ENCODE measurements at places on chromosomes 5 and 9.
A peak's percentile ranks its signal among the peaks of the same experiment; 100 is the strongest.

GRCh38 chr5:33465120-33465519 is 24.4 kb downstream of the TARS1 start:
- no peak for DNase-seq

GRCh38 chr9:75023846-75024245 is 4.2 kb downstream of the CARNMT1 start:
- DNase-seq = no peak

DNA sequence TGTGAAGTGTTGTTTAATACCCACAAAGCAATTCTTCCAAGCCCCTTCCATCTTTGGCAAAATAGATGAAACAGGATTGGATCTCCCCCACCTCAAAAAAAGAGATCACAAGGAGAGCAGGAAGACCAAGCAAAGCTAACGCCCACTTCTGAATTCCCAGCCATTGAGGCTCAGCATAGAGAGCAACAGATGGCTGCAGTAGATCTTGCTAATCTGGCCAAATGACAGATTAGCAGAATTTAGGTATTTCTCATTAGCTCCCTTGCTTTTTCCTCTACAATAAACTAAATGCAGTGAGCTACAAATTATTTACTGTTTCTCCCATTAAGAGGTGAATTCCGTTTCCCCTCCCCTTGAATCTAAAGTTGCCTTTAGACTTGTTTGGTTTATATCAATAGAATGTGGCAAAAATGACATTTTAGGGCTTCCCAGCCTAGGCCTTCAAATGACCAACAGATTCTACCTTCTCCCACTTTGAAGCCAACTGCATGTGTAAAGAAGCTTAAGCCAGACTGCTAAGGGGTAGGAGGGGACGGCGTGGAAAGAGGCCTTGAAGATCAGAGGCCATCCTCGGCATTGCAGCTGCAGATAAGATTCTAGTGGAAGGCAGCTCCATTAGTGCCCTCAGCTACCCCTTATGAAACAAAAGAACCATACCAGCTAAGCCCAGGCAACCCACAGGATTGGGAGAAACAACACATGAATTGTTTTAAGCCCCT is 56.8 kb upstream of the CPEB4 start:
- no peak for DNase-seq

DNA sequence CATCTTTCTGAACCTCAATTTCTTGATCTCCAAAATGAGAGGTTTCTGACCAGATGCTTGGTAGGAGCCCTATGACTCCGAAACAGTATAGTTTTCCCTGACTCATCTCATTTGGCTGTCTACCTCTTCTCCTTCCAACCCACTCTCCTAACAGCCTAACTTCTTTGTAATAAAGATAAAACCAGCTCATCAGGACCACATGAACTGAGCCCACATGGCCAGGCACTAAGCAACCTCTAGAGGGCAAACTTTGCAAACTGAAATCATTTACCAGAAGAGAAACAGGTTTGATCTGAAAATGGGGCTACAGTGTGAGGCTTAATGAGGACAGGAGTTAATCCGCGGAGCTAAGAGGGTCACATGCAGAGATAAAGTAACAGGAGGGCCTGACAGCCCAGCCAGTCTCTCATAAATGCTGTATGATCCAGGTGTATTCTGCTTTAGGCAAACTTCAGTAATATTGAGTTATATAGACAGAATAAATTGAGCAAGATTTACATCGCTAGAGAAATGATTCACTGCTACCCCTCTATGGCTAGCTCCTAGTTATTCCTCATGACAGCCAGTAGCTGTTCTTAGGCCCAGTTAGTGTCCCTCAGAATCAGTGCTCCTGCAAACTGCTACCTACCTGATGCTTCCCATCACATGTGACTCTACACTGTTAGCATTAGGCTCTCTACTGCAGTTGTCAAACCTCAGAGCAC is 64.6 kb downstream of the ABCA1 start:
- no peak for DNase-seq

GRCh38 chr5:16980983-16981382 is 44.9 kb upstream of the MYO10 start:
- no peak for DNase-seq

- DNase-seq = no peak
Observed at GRCh38 chr9:114472765-114473446, 32.4 kb downstream of the WHRN start.

GRCh38 chr9:14111696-14112095 is 202.2 kb downstream of the NFIB start:
- no peak for DNase-seq

DNA sequence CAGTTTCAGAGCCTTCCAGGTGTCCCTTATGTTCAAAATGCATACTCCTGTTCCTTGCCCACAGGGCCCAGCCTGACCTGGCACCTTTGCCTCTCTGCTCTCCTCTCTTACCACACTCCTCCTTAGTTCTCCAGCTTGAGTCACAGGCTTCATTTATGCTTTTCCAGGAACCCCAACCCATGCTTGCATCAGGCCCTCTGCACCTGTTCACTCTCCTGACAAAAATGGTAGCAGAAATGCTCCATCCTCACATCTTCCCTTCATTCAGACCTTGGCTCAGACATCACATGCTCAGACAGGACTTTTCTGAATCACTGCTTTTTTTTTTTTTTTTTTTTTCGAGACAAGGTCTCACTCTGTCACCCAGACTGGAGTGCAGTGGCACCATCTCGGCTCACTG is 15.1 kb upstream of the RNF145 start:
- no peak for DNase-seq

- DNase-seq = no peak
Observed at GRCh38 chr5:106408570-106408969, 1262.2 kb downstream of the EFNA5 start.

DNA sequence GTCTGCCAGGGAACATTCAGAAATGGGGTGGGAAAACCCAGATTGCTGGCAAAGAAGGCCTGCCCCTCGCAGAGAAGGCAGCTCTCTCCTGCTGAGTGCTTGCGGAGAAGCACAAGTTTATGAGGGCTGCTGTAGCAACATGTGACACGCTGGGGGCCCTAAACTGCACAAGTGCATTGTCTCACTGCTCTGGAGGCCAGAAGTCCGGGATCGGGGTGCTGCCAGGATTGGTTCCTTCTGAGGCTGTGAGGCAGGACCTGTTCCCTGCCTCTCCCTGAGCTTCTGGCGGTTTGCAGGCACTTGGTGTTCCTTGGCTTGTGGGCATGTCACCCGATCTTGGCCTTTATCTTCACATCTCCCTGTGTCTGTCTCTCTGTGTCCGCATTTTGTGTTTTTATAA is 75.6 kb upstream of the NEURL1B start:
- no peak for DNase-seq

DNA sequence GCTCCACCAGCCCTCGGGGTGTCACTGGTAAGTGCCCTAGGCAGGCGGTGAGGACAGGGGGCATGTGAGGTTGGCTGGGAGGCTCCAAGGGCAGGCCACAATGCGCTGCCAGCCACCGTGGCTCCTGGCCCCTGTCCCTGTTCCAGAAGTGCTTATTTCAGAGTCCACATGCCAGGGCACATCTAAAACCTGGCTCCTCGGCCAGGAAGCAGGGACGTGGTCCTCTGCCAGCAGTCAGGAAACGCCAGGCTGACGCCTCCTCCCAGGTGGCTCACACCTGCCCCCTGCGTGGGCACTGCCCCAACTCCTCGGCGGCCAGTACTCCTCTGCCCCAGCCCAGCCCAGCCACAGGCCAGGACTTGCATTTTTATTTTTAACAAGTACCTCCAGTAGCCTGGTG is 68.5 kb downstream of the SECISBP2 start:
- DNase-seq = no peak

DNA sequence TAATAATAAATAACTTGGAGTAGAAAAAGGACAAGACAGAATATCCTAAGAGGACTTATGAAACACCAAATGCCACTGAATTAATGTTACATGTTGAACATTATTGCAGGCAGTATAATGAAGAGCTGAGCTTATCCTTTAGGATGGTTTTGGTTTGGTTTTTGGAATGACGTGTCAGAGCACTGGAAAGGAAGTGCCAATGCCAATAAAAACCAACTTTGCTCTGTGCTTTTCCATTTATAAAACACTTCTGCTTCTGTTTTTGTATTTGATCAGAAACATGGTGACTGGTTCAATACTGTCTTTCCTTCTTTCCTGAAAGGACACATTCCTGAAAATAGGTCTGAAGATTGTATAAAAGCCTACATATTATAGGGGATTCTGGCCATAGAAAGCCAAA is 4.2 kb downstream of the MEGF10 start:
- DNase-seq = no peak

DNA sequence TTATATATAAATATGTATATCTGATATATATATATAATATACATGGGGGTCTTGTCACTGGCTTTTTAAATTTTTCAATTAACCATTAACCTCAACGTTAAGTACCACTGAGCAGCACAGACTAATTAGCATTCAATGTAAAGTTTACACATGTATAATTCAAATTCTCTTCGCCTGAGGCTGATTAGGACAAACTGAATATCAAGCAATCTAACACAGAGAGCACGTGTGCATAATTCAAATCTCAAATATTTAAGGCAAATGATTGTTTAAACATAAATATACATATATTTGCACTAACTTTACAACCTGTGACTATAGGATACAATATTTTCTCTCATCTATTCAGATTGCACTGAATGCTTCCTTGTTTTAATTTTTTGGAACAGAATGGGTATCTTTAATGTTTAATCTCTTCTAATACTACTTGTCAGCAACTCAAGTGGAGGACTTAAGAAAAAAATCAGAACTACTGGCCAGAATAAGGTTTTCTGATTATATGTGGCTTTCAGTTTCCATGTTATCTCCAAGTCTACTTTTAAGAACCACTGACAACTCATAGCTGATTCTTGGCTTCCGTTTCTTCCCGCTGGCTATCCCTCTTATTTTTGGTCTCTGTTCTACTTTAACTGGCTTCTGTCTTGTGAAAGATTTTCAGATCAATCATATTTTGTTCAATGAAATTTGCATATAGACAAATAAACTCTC is 204.8 kb downstream of the MLLT3 start:
- no peak for DNase-seq

- no peak for DNase-seq
Observed at GRCh38 chr5:10612251-10612650, 48.4 kb downstream of the ANKRD33B start.

DNA sequence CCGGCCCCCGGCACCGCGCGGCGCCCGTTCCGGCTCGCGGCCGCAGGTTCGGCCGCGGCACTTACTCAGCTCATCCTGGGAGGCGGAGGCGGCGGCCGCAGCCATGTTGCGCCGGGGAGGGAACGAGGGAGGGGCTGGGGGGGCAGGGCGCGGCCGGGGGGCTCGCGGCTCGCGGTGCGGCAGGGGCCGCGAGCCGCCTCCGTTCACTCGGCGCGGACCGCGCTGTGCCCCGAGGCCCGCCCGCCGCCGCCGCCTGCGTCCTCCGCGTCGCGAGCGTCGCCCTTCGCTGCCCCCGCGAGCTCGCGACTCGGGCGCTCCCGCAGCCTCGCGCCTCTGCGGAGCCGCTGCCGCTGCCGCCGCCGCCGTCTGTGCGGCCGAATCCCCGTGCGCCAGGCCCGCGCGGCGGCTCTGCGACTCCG is 735 bp downstream of the ECPAS start:
- peak; percentile 4 for DNase-seq

DNA sequence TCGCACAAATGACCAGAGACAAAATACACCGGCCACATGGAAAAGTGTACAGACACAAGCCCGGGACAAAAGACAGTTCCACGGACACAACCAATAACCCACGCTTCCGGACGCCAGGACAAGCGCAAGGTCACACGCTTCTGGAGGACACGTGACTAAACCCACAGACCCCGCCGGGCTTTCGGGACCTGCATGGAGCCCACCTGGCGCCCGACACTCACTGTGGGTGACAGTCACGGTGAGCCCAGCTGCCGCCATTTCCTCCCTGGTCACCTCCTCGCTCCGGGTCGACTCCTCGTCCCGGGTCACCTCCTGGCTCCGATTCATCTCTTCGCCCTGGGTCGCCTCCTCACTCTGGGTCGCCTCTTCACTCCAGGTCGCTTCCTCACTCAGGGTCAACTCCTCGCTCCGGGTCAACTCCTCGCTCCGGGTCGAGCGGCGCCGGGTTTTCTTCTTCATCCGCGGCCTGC is 470 bp downstream of the BAG1 start:
- DNase-seq = no peak

- no peak for DNase-seq
Observed at GRCh38 chr9:16708656-16709435, 161.6 kb downstream of the BNC2 start.

GRCh38 chr9:95181226-95181818 is 136.2 kb downstream of the FANCC start:
- DNase-seq = no peak

GRCh38 chr5:74250304-74251102 is 390.0 kb downstream of the ENC1 start:
- DNase-seq = no peak

- no peak for DNase-seq
Observed at GRCh38 chr5:59420596-59420995, 472.9 kb downstream of the PDE4D start.

- no peak for DNase-seq
Observed at GRCh38 chr9:89815903-89816573, 211.2 kb downstream of the GADD45G start.

- no peak for DNase-seq
Observed at GRCh38 chr5:28505121-28505520, 1466.7 kb upstream of the CDH9 start.

DNA sequence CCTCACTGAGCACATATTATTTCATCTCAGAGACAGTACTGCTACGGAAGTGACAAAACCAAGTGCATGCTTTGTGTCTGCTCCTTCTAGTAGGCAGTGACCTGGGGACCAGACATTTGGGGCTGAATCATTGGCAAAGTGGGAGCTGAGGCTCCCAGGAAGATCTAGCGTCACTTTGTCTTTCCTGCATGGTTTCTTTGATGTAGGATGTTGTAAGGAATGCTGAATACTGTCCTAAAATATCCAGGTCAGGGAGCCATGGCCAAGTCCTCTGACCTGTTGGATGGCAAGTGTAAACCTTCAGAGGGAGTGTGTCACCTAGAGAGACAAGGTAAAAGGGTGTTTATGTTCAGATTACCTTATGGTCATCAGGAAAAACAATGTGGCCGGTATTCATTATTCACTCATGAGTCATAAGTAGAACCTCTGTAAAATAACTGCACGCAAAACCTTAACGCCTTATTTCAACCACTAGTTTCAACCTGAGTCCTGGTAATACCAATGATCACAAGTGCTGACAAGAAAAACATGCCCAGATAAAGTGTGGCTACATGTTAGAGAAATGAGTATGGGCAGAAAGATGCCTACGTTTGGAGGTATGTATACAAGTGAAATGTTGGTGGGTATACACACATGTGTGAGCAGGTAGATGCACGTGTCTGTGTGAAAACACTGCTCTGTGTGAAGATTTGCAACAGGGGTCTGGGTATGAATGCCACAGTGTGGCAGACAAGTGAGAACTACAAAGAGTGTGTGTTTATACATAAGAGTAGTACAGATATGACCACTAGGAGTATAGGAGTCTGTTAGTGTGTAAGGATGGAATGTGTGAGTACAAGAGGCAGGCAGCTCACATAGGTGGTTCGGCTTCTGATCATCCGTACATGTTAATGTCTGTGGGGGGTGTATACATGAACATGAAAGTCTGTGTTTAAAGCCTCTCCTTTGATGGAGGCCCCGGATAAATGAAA is 263.9 kb downstream of the SPOCK1 start:
- no peak for DNase-seq

GRCh38 chr5:68070591-68071281 is 144.8 kb upstream of the PIK3R1 start:
- no peak for DNase-seq

Measured in stimulated activated CD8-positive, alpha-beta memory T cell treated with anti-CD3 and anti-CD28 coated beads, Interleukin-7, amount 100 ng/mL, for 24 hours (primary cell).